ENCODE measurements at places on chromosomes 7 and 10. TPM values are rescaled to one million over a fixed set of nuclear protein-coding genes. Genes with fewer than 3 reads are reported as not detected.

Gene LIPN
- total RNA-seq: not detected

Gene RSPH10B2
- 0.63 TPM for total RNA-seq

Gene LRIT1
- total RNA-seq: not detected

Gene NANOS1
- total RNA-seq: 0.13 TPM

- H3K27me3 ChIP-seq: peaks cover 33% of the 10 kb centered on the region
- DNase-seq: no peak
- H3K27ac ChIP-seq: no peak overlapping the region
- no peaks in the 10 kb centered on the region for H3K36me3 ChIP-seq
Measured at GRCh38 chr10:98010939-98011685, 19.3 kb downstream of the CRTAC1 start.

GRCh38 chr7:37281368-37282092 is 167.1 kb downstream of the ELMO1 start:
- H3K27me3 ChIP-seq: no peaks in the 10 kb centered on the region
- no peak overlapping the region for H3K27ac ChIP-seq
- H3K4me1 ChIP-seq: peaks cover 24% of the 10 kb centered on the region
- no peak for DNase-seq
- no peak overlapping the region for H3K4me3 ChIP-seq

GRCh38 chr10:33231621-33232350 is 102.7 kb downstream of the NRP1 start:
- no peak overlapping the region for H3K4me3 ChIP-seq
- H3K27ac ChIP-seq: no peak overlapping the region

GRCh38 chr10:4982764-4983226 is 19.6 kb downstream of the AKR1C1 start:
- no peak overlapping the region for H3K27ac ChIP-seq
- H3K4me3 ChIP-seq: no peak overlapping the region
- no peaks in the 10 kb centered on the region for H3K27me3 ChIP-seq
- H3K36me3 ChIP-seq: no peaks in the 10 kb centered on the region
- DNase-seq: no peak
